ENCODE measurements at places on chromosomes 2 and 18.

GRCh38 chr2:64839844-64840243, 149.4 kb upstream of the SLC1A4 start:
- peaks cover 5% of the 10 kb centered on the region for H3K27me3 ChIP-seq
- no peaks in the 10 kb centered on the region for H3K36me3 ChIP-seq
- H3K4me1 ChIP-seq: peaks cover 16% of the 10 kb centered on the region
- H3K27ac ChIP-seq: no peak overlapping the region

DNA sequence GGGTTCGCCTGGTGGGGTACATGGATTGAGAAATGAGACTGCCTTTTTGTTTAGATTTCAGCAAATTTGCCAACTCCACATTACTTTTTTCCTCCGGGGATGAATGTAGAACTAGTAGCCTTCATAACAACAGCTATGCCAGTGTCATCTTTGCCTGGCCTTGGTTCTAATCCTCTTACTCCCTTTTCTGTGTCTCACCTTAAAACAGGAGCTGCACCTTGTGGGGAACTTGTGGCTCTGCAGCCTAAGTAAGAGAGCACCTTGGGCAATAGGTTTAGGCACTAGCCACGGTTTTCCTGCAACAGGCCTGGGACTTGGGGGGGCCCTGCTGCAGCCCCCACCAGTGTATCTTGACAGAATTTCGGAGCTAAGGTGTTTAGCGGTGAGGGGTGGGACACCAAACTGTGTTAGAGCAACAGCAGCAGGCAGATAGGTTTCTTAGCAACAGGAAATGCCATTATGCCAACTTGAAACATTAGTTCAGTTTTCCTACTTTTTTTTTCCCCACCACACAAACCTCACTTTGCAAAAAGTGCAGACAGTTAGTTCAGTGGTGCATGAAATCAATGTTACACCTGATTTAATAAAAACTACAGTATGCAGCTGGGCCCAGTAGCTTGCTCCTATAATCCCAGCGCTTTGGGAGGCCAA, 173.7 kb downstream of the PRKCE start:
- peaks cover 7% of the 10 kb centered on the region for H3K36me3 ChIP-seq

DNA sequence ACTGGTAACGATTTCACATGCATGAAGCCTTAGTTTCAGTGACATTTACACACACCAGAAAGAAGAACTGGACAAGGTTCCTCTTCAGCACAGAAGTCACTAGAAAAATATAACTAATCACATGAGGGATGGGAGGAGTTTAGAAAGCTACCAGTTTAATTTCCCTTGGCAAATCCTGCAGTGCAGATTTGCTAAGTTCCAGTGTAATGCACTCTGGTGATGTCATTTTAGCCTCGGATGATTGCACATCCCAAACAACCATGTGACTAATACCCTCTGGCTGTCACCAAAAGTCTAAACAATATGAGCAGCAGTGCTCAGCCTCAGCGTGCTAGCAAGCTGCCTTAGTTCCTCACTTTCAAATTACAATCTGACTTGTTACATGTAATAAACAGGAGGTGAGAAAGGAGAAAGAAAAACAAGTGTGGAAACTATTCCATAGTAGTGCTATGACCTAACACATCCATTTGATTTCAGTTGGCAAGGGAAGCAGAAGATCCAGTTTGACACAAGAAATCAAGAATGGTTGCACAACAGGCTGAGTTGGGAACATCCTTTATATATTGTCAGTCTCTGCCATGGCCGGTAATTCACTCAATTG, 35.3 kb upstream of the PPP1CB start:
- no peaks in the 10 kb centered on the region for H3K4me1 ChIP-seq
- no peak overlapping the region for H3K4me3 ChIP-seq
- no peak for DNase-seq
- H3K27ac ChIP-seq: no peak overlapping the region
- H3K36me3 ChIP-seq: no peaks in the 10 kb centered on the region

GRCh38 chr18:45557779-45558178, 57.5 kb upstream of the SLC14A2 start:
- no peak overlapping the region for H3K4me3 ChIP-seq
- DNase-seq: no peak
- peaks cover 1% of the 10 kb centered on the region for H3K27me3 ChIP-seq
- H3K36me3 ChIP-seq: no peaks in the 10 kb centered on the region
- H3K4me1 ChIP-seq: no peaks in the 10 kb centered on the region

- no peak for DNase-seq
- no peak overlapping the region for H3K4me3 ChIP-seq
- H3K27ac ChIP-seq: no peak overlapping the region
- peaks cover 2% of the 10 kb centered on the region for H3K27me3 ChIP-seq
- H3K36me3 ChIP-seq: peaks cover 6% of the 10 kb centered on the region
These were observed 132.1 kb downstream of the TFCP2L1 start for GRCh38 chr2:121152861-121153260.

DNA sequence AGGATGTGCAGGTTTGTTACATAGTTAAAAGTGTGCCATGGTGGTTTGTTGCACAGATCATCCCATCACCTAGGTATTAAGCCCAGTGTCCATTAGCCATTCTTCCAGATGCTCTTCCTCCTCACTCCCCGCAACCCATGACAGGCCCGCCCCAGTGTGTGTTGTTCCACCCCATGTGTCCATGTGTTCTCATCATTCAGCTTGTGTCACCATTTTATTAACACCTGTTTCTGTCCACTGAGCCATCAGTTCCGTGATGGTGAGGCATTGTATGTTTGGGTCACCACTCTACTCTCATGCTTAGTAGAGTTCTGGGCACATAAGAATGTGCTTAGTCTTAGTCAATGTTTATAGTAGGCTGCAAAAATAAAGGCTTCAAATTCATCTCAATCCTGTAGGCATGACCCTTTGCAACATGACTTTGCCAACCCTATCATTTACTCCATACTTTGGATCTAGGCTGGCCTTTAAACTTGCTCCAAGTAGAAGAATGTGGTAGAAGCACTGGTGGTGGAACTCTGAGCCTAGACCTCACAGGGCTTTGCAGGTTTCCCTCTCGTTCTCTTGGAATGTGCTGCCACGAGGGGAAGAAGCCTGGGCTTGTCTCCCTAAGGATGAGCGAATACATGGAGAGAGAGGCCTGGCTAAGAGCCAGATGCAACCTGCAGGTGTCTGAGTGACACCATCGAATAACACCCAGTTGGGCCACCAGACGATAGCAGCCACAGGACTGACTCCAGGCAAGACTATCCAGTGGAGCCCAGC, 161.5 kb downstream of the NAPG start:
- H3K27ac ChIP-seq: no peak overlapping the region
- no peaks in the 10 kb centered on the region for H3K27me3 ChIP-seq
- H3K4me3 ChIP-seq: no peak overlapping the region
- no peak for DNase-seq
- peaks cover 30% of the 10 kb centered on the region for H3K36me3 ChIP-seq
- H3K4me1 ChIP-seq: peaks cover 6% of the 10 kb centered on the region

DNA sequence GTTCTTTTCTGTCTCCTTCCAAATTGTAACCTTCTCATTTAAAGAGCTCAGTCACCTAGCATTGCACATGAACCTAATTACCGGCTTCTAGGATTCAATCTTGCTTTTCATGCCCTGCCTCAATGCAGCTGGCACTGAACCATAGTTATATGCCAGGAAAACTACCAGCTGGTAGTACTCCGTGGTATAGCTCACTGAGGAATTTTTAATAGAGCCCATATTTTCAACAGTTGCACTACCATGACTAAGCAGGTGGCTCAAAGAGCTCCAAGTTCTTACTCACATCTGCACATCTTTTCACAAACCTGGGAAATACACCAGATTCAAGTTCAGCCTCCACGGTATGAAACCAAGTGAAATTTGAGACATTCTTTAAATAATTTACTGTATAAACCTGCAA, 363.5 kb downstream of the GRB14 start:
- no peak overlapping the region for H3K27ac ChIP-seq
- H3K4me3 ChIP-seq: no peak overlapping the region
- no peaks in the 10 kb centered on the region for H3K4me1 ChIP-seq
- H3K27me3 ChIP-seq: no peaks in the 10 kb centered on the region

- no peak overlapping the region for H3K4me3 ChIP-seq
- H3K27me3 ChIP-seq: no peaks in the 10 kb centered on the region
- DNase-seq: no peak
- no peak overlapping the region for H3K27ac ChIP-seq
These were observed 240.9 kb upstream of the APCDD1 start for GRCh38 chr18:10213526-10213925.

DNA sequence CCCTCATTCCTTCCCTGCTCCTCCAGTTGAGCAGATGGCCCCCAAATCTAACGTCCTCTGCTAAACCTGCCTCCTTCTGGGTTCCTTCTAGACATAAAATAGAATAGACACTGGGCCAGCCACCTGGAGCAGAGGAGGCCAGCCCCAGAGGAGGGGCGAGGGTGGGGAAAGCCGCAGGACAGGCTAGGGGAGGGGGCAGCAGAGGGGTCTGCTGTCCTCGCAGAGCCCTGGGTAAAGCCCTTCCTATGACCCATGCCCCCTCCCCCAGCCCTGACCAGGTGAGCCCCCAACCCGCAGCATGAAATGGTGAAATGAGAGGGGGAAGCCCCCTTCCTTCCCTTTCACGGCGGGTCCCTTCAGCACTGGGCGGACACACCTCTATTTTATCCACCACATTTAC, 7.8 kb downstream of the MFSD2B start:
- H3K27me3 ChIP-seq: peaks cover 4% of the 10 kb centered on the region
- no peaks in the 10 kb centered on the region for H3K4me1 ChIP-seq
- H3K36me3 ChIP-seq: no peaks in the 10 kb centered on the region
- no peak for DNase-seq
- no peak overlapping the region for H3K27ac ChIP-seq

Measured in glutamatergic neuron (in vitro differentiated cells).